ENCODE measurements at places on chromosomes 2 and 18. TPM values are rescaled to one million over a fixed set of nuclear protein-coding genes. Genes with fewer than 3 reads are reported as not detected.
A peak's percentile ranks its signal among the peaks of the same experiment; 100 is the strongest.

The SLC19A3 gene
- 2.8 TPM for total RNA-seq

The FAM110C gene
- total RNA-seq, result 6.2 TPM

DNA sequence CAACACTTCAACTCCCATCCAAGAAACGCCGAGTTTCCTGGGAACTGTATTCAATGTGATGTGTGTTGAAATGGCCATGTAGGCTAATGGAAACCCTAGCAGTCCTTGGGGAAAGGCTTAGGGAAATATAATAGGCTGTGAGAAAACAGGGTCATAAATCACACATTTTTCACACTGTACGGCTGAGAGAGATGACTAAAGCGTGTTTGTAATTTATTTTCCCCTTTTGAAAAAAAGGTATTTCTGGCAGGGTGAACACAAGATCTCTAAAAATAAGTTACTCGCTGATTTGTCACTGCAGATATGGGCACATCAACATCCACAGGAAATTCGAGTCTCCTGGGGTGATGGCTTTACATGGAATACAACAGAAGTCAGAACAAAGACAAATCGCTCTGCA is 109.6 kb upstream of the ST6GAL2 start:
- peak; percentile 50 for DNase-seq

DNA sequence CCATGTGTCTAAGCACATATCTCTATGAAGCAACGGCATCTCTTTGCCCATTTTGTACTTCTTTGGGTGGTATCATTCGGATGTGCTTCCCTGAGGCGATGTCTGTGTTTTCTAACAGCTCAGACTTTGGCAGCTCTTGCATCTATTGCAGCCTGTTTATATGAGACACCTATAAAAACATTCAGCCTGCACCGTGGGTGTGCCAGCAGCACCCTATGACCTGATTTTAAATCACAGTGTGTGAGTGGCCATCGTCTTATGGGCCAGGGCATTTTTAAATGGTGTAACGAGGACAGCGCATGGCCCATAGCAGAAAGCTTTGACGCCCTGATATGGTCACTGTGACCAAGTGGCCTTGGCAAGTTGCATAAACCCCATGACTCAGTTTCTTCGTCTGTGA is 12.9 kb downstream of the NPAS2 start:
- DNase-seq, result peak; percentile 3

GRCh38 chr2:145561152-145561551 is 1041.2 kb upstream of the ZEB2 start:
- DNase-seq, result no peak

DNA sequence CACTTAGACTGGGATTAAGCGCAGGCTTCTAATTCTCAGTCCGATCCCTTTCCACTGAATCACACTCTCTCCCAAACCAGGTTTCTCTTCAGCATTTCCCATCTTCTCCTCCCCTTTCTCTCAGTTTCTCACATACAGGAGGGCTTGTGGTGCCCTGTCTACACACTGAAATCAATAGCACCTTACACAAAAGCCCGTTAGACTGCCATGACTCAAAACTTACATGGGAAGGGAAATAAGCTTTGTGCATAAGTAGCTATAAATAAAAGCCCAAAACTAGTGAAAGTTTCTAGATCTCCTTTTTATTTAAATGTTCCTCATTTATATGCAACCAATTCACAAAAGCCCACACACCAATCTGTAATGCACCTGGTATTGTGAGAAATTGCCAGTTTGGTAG is 318.4 kb downstream of the TXNL1 start:
- DNase-seq, result no peak

Data from spinal cord (tissue), 10 donors.